ENCODE measurements at places on chromosomes 4 and X.

GRCh38 chr4:175731506-175731905 lies 80.6 kb downstream of the GPM6A start:
- DNase-seq = no peak

DNA sequence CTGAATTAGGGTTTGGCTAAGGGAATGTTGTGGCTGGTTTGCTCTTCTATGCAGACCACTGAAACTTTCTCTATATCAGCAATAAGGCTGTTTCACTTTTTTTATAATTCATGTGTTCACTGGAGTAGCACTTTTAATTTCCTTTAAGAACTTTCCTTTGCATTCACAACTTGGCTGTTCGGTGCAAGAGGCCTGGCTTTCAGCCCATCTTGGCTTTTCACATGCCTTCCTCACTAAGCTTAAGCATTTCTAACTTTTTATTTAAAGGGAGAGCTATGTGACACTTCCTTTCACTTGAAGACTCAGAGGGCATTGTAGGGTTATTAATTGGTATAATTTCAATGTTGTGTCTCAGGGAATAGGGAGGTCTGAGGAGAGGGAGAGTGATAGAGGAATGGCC lies 142.3 kb downstream of the SHROOM4 start:
- no peak for DNase-seq

GRCh38 chrX:119694601-119695534 lies 1.9 kb upstream of the SEPTIN6 start:
- no peak for DNase-seq

- DNase-seq = no peak
Measured at GRCh38 chr4:91028228-91028627, 901.0 kb downstream of the CCSER1 start.

DNA sequence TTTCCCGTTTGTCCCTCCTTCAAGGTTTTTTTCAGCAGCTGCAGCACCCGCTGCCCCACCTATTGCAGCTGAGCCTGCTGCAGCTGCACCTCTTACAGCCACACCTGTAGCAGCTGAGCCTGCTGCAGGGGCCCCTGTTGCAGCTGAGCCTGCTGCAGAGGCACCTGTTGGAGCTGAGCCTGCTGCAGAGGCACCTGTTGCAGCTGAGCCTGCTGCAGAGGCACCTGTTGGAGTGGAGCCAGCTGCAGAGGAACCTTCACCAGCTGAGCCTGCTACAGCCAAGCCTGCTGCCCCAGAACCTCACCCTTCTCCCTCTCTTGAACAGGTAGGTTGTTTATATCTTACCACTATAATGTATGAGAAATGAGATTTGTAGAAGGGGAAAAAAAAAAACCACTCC lies 4.5 kb downstream of the PRR27 start:
- DNase-seq = no peak

DNA sequence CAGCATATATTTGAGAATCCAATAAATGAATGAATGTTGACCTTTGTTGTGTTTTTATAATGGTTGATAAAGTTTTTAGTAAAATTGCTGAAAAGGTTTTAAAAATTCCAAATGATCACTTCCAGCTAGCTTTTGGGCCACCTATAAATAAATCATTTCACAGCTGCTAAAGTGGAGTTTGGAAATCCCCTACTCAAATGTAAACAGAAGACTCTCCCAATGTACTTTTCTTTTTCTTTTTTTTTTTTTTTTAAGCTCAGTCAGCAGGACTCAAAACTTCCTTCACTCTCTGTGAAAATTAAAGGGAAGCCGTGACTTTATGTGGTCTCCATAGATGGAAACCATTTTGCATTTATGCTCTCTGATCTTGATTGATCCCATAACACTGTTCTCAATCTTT lies 45.2 kb downstream of the CXCL13 start:
- DNase-seq = no peak

DNA sequence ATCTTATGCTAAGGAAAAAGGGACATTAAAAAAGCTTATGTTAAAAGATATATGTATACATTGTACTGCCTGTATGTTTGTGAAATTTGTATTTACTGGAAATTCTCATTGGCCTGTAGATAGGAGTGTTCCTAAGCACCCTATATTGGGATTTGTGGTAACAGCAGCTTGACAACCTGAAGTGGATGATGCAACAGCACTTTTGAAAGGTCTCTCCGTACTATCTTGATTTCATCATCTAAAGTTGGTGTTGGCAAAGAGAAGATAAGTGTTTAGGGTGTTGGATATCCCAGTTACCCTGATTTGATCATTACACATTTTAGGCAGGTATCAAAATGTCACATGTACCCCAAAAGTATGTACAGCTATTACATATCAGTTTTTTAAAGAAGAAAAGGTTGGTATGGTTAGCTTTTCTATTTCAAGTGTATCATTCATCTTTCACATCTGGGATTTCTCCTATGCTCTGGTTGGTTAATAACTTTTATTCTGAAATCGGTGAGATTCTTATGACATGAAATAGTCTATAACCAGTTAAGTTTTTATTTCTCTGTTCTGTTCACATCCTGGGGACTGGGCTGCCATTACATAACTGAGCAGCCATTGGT lies 10.3 kb downstream of the HADH start:
- no peak for DNase-seq

- no peak for DNase-seq
Measured at GRCh38 chr4:137651128-137651527, 118.8 kb upstream of the PCDH18 start.

GRCh38 chrX:46683048-46683447 lies 75.9 kb downstream of the SLC9A7 start:
- no peak for DNase-seq

- no peak for DNase-seq
Measured at GRCh38 chrX:2145692-2146367, 354.9 kb downstream of the DHRSX start.

DNA sequence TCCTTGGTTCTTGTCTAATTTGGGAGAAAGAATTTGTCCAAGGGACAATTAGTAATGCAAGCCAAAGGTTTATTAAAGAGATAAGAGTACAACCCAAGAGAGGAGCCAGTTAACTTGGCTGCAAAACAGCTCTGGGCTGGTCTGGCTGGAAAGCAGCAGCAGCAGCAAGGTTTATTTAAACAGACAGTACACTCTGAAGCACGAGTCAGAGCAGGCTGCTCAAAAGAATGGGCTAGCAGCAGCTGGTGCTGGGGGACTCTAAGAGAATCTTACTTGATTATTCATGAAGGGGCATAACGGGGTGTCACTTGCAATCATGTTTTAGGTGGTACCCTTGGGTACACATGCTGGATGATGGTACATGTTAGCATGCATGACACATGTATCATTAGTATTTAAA lies 17.1 kb upstream of the CT47C1 start:
- DNase-seq = no peak
